ENCODE measurements at places on chromosomes 7 and 10.

GRCh38 chr7:143936087-143937009 is 1.3 kb downstream of the OR2F2 start:
- no peak for DNase-seq

DNA sequence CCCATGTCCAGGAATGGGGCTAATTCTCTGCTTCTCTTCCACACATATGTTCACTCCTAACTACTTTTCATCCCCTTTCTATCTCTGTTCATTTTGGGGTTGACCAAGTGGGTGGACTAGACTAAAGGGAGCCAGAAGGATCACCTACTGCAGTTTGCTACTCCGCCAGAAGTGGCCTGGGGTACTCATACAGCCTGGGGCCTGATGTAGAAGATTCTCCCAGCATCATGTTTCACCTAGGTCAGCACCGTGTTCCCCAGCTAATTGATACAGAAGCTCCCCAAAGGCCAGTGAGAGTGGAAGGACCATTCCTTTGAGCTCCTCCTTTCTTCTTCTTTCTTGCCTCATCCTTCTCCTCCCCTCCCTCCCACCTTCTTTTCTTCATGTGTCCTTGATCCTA is 19.6 kb upstream of the IFRD1 start:
- no peak for DNase-seq

DNA sequence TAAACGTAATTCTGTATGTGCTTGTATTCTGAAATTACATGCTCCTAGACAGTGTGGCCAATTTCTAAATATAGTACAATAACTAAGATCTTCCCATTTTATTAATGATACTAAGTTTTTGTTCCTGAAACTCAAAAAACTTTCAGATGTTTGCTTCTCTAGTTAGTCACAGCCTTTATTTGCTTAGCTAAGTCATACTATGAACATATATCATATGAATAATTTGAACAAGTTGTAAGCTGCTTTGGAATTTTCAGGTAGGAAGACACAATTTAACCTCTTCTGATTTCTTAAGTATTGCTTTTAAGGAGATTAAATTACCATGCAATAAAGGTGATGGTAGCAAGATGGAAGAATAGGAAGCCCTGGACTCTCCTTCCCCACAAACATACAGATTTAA is 148.7 kb downstream of the AMPH start:
- DNase-seq, result no peak

GRCh38 chr7:90955641-90956207 is 308.5 kb upstream of the FZD1 start:
- DNase-seq, result no peak

DNA sequence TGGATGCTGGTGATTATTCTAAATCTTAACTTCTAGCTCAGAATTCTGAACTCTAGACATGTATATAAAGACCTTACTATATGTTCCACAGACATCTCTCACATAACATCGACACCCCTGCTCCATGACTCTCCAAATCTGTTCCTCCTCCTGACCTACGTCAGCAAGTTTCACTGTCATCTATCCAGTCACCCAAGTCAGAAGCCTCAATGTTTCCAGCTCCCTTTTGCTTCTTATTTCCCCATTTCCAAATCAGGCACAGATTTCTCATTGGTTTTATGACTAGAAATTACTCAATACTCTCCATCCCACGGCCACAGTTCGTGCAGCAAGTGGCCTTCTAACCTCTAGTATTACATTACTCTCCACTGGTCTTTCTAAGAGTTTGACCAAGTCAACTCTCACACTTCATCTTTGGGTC is 28.5 kb downstream of the EPC1 start:
- peak; percentile 24 for DNase-seq

DNA sequence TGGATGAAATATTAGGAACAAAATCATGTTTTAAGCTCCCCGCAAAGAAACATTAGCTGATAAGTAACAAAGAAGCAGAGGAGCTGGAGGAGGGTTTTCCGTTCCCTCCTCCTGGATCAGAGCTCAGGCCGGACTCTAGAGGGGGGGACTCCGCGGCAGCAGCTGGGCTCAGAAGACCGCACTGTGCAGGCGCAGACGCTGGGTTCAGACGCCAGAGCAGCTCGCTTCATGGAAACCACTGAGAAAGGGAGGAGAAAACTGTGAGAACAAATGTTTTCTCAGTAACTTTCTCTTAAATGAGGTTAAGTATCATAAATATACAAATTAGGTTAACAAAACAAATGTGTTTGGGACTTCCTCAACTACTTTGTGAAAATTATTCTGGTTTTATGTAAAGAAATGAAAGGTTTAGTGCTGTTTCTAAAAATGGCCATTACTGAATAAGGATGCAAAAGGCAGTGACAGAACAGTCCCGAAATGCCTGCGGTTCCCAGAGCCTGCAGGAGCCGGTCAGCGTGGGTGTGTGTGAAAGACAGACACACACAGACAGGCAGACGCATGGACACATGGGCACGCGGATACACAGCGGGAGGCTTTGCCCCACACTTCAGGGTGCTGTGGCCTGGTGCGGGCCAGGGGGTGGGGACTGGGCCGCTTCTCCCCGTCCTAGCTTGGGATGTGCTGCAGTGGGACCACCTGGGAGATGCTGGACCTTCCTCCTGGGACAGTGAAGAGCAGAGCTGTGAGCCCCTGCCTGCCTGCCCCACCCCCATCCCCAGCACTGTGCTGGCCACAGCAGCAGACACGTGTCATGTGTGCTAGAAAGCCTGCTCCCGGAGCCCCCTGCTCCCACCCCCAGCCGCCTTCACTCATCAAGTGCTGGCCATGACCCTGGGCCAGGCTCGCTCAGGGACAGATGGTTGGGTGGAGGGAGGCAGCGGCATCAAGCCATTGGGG is 20.3 kb upstream of the ADGRA1 start:
- DNase-seq, result no peak

DNA sequence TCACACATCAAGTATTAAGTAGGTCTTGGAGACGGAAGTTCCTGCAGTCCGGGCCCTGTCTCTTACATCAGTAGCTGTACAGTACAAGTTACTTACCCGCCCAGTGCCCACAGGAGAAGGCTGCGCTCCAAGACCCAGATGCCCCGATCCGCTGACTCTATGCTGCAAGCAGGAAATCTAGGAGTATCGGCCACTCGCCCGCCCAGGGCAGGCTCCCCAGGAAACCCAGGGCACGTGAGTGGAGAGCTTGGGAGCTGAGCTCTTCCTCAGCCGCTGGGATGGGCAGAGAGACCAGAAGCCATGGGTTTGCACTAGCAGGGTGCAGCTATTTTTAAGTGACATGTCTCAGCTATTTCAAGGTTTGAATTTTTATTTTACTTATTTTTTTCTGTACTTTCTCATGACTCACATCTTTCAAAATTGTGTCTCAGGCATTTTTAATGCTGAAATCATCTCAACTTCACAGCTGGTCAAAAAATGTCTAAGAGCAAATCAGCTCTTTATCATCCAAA is 1.9 kb upstream of the GPER1 start:
- DNase-seq, result no peak

GRCh38 chr10:97180986-97181385 is 4.8 kb downstream of the SLIT1 start:
- no peak for DNase-seq

DNA sequence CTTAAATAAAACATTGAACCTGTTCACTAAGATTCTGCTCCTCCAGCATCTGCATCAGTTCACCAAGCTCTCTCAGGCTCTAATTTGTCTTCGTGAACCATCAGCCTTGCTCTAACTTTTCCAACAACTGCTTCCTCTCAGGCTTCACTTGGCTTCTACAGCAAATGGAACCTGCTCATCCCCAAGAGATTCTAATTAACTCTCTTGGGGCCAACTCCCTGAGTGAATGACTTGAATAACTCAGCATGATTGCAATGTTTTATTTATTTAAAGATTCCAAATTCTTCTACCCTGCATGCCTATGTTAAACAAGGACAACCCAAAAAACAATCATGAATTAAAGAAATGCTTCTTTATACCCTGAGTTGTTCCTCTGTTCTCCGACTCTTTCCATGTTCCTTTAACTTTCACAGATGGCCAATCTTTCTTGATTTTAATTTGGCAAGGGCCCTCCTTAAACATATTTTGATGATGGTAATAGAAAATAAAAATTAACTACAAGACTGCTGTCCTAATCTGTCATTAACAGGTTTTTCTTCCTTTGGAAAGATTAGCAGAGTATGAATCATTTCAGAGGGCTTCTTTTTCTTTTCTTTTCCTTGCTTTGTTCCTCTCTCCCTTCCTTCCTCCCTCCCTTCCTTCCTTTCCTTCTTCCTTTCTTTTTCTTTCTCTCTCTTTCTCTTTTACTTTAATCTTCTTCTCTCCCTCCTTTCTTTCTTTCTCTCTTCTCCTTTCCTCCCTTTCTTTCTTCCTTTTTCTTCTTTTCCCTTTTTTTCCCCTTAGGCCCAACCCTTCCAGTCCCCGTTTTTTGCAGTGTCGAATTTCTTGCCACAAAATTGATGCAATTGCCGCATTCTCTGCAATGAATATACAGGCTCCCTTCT is 195.0 kb upstream of the RHOBTB1 start:
- DNase-seq, result no peak

- no peak for DNase-seq
Measured at GRCh38 chr7:99822731-99823718, 4.8 kb upstream of the CYP3A43 start.

DNA sequence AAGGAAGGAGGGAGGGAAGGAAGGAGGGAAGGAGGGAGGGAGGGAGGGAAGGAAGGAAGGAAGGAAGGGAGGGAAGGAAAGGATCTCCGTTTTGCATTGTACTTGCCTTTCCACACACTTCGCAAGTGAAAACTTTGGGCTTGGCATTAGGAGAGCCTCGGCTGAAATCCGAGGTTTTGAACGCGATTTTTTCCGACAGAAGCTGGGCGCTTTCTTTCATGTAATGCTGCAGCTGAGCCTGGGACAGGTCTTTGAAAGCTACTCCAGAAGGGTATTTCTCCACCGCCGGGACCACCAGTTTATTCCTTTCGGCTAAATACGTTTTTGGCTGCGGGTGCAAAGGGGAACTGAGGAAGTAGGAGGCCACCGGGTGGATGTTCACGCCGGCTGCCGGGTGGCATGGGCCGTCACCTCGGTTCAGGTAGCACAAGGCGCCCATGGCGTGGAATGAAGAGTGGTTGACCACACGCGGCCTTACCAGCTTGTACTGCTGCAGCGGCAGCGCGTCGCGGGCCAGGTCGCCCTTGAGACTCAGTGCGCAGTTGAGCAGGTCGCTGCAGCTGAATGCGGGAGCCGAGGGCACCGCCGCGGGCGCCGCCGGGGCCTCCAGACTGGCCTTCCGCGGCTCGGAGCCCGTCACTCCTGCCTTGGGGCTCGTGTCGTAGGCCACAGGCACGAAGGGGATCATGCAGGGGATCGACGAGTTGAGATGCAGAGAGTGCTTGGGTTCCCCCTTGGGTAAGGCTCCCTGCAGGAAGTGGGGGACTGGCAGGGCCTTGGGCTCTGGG is 825 bp downstream of the FEZF1 start:
- DNase-seq, result no peak

DNA sequence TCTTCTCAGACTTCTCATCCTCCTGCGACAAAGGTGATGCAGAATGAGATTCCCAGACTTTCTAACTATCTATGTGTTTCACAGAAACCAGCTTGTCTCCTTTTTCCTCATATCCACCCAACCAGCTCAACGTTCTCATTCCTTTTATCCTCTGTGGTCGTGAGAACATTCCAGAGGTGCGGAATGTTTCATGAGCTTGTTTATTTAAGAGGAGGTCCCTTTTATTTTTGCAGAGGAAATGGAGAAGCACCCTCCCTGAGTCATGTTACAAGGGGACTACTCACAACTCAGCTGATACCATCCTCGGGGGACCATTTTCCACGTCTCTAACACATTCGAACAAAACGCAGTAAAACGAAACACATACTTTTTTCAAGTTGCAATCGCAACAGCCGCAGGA is 93.2 kb downstream of the ZRANB1 start:
- DNase-seq, result no peak

GRCh38 chr10:59623133-59624121 is 86.2 kb downstream of the SLC16A9 start:
- no peak for DNase-seq

DNA sequence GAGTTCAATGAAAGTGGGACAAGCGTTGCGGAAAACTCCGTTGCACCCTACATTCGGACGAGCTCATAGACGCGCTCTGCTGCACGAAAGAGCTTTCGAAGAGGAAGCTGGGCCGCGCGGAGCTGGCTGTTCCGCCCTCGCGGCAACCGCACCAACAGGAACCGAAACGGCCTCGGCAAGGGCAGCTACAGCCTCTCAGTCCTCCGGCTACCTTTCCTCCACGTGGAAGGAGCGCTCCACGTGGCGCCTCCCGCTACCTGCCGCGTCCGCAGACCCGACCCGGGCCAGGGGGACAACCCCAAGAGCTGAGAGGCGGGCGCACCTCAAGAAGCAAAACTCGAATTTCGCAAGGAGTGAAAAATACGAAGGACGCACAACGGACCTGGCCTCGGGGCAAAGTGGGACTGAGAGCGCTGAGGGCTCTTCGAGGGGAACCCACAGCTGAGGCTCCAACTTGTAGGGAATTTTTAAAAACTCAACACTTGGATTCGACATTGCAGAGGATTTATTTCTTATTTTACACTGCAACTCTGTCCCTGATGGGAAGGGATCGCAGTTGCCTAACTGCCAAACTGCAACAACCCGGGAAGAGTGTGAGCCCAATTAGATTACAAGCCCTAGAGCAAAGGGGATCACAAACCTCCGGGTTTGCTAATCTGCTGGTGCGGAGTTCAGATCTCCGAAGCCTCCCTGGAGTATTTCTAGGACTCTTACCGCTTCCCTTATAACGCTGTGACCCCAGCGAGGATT is 1.4 kb downstream of the HPSE2 start:
- DNase-seq, result peak; percentile 30

Data from CD4-positive, alpha-beta T cell treated with Interleukin-12 subunit alpha and Interleukin-12 subunit beta, for 1 hour (primary cell).